A549 treated with RU486 at 1 μM for 4 hours (cell line): ENCODE measurements at places on chromosomes 12 and 14. TPM values are rescaled to one million over a fixed set of nuclear protein-coding genes. Genes with fewer than 3 reads are reported as not detected.

Gene OASL
- 4.8 to 7.3 TPM (median 6.1 TPM) in 5 replicates for total RNA-seq

Gene TMPRSS12
- not detected in 5 replicates for total RNA-seq

Gene IL31
- total RNA-seq, result not detected in 5 replicates

Gene BEGAIN
- total RNA-seq, result 6.6 to 13.7 TPM (median 9.0 TPM) in 5 replicates

Gene SMAGP
- total RNA-seq, result 22.2 to 27.7 TPM (median 24.5 TPM) in 5 replicates
